NCI-H69 (cell line): ENCODE measurements at places on chromosomes 16 and 17.

GRCh38 chr16:28616636-28617035 lies 6.8 kb upstream of the SULT1A1 start:
- DNase-seq = no peak

DNA sequence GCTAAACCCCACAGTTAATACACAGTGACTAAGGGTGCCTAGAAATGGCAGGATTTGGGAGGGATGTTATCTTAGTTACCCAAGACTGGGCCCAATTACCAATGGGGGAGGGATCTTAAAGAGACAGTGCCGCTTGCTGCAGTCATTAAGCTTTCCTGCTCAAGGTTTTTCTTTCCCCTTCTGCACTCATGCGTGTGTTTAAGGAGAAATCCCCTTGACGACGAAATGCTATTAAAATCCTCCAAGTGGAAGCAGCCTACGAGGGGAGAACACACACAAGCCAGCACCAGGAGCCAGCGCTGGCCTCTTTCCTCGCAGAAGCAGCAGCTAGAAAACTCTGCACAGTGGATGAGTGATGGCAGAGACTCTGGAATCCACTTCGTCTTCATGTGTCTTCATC lies 22.0 kb downstream of the SALL1 start:
- no peak for DNase-seq

DNA sequence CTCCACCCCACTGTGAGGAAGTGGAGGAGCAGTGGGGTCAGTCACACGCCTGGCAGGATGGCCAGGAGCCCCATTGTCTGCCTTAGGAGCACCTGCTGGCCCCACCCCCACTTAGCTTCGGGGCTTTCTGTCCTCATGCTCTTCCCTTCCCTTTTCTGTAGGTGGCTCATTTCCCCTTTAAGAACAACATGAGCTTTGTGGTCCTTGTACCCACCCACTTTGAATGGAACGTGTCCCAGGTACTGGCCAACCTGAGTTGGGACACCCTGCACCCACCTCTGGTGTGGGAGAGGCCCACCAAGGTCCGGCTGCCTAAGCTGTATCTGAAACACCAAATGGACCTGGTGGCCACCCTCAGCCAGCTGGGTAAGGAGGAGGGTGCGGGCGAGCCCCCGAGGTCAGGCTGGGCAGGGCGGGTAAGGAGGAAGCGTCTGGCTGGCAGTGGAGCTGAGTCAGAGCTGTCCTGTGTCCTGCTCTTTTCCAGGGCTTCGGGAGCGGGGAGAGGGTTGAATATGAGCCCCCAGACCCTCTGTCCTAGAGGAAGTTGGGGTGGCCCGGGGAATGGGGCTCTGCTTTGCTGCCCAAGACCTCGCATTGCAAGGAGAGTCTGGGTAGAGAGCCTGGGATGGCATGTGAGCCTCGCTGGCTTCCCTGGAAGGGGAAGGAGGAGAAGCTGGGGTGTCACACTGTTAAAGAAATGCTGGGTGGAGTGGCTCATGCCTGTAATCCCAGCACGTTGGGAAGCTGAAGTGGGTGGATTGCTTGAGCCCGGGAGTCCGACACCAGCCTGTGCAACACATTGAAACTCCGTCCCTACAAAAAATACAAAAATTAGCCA lies 9.2 kb upstream of the SERPINF1 start:
- DNase-seq = peak; percentile 75

- peak; percentile 14 for DNase-seq
Observed at GRCh38 chr16:21524068-21524751, 75.2 kb upstream of the METTL9 start.

- no peak for DNase-seq
Observed at GRCh38 chr17:15290605-15291004, 25.5 kb upstream of the PMP22 start.

- no peak for DNase-seq
Observed at GRCh38 chr17:27360507-27360906, 66.6 kb downstream of the WSB1 start.

DNA sequence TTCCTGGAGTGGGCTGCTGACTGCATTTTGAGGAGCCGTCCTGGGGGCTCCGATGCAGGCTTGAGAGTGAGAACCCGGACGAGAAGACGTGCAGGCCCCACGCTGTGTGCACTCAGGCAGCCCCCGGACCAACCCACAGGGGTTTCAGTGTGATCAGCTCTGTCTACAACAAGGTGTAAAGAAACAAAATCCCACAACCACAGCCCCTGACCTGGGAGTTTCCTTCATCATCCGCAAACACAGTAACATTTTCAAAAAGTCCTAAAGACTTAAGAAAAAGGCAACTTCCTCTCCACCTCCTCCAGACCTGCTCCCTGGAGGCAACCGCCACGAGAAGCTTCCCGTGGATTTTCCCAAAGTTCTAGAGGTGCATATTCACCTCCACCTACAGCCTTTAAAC lies 15.4 kb upstream of the MEAK7 start:
- no peak for DNase-seq

- DNase-seq = peak; percentile 52
Observed at GRCh38 chr16:181565-182021, 1.3 kb downstream of the HBQ1 start.
